NCI-H774 (cell line): ENCODE measurements at places on chromosomes 13 and 19.

DNA sequence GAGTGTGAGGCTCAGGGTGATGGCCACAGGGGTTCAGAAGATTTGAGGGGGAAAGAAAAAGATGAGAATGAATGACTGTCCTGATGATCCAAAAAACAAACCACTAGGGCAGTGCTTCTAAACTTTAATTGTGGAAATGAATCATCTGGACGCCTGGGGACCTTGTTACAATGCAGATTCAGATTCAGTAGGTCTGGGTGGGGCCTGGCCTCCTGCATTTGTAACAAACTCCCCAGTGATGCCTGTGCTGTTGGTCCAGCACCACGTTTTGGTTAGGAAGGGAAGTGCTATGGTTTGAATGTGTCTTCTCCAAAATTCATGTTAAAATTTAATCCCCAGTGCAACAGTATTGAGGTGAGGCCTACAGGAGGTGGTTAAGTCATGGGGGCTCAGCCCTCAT, 49.5 kb upstream of the KPNA3 start:
- no peak for DNase-seq

- no peak for DNase-seq
These were observed 586.5 kb downstream of the SLITRK6 start for GRCh38 chr13:85212692-85213091.

DNA sequence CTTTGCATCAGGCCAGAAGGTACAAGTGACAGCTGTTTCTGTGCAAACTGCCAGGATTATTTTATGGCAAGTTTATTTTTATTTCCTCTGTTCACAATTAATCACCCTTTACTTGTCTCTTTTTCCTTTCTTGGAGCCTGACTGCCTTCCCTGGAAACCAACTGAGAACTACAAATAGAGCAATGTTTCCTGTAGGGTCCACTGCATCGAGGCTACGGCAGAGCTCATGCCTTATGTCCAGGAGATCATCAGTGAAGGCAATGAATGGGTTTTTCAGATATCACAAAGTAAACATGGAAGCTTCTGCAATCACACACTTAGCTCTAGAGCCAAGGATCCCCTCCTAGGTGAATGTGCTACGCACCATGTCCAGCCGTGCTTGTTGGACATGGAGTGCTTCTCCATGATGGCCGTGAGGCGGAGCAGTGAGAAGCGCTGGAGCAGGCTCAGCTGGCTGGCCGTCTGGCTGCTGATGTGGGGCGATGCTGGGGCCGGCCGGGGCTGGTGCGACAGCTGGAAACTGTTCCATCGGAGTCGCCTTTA, 110.9 kb downstream of the KL start:
- no peak for DNase-seq

GRCh38 chr13:103716718-103717117, 650.5 kb upstream of the SLC10A2 start:
- no peak for DNase-seq

- DNase-seq, result no peak
These were observed 7.0 kb downstream of the ZNF749 start for GRCh38 chr19:57441979-57442752.
